Motor neuron (in vitro differentiated cells): ENCODE measurements at places on chromosomes 16 and 17. TPM values are rescaled to one million over a fixed set of nuclear protein-coding genes. Genes with fewer than 3 reads are reported as not detected.
A peak's percentile ranks its signal among the peaks of the same experiment; 100 is the strongest.

GRCh38 chr17:54992797-54993639, 24.5 kb downstream of the STXBP4 start:
- ATAC-seq: peak; percentile 35

GRCh38 chr16:70680495-70681381, 5.1 kb downstream of the MTSS2 start:
- no peak for ATAC-seq

DNA sequence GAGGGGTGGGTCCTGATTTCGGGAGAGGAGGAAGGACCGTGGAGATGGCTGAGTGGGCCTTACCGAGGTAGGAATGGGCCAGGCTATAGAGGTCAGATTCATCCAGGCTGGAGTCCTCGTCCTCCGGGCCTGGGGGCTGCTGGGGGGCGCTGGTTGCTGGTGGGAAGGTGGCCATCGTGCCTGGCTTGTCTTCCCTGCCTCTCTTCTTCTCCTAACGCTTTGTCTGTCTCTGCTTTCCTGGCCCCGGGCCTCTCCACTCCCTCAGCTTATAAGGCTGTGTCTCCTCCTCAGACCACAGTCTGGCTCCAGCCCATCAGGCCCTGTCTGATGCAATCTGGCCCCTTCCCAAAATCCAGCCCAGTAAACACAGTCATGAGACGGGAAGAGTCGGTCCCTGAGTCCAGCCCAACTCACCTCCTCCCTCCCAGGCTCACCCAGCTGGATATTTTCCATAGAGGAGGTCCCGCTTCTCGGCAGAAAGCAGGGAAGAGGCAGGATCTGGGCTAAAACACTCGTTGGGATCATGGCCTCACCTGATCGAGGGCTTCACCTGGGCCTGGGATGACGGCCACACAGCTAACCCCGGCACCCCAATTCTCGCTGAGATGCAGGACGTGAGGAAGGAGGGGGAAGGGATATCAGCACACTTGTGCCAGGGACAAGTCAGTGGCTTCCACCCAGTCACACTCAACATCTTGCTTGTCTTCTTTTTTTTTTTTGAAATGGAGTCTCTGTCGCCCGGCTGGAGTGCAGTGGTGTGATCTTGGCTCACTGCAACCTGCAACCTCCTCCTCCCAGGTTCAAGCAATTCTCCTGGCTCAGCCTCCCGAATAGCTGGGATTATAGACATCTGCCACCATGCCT, at the start of gene NUPR1:
Gene NUPR1 (minus strand): TSS at position 242 of the 864 bp plus-strand sequence. CDS start 67 bp downstream, at position 175.
- peak; percentile 87 for ATAC-seq

DNA sequence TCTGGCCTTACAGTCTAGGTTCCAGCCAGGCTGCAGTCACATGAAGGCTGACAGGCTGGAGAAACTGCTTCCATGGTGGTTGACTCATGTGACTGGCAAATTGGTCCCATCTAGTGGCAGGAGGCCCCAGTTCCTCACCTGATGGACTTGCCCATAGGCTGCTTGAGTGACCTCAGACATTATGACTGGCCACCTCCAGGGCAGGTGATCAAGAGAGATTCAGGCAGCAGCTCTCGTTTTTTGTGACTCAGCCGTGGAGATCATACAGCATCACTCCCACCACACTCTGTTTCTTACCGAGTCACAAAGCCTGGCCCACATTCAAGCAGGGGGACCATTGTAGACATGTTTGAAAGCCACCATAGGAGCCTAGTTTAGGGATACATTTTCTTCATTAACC, 34.5 kb downstream of the SIAH1 start:
- no peak for ATAC-seq

- no peak for ATAC-seq
Measured at GRCh38 chr16:8237452-8237851, 352.9 kb downstream of the TMEM114 start.

- ATAC-seq: no peak
Measured at GRCh38 chr17:54945671-54946070, 22.8 kb downstream of the COX11 start.

DNA sequence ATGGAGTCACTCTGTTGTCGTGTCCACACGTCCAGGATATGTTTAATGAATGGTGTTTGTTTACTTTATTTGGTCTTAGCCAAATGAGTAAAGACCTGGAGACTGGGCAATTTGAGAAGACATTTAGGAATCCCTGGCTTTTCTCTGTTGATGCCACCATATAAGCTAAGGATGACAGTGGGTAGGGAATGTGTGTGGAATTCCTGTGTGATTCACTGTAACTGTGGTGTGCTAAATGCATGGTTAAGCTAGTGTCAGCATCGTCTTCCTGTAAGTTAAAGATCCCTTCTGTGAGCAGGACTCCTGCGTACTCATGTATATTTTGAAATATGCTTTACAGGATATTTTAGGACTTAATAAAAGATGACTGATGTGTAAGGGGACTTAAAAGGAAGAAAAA, 26.4 kb downstream of the GOSR1 start:
- ATAC-seq: no peak

- no peak for ATAC-seq
Measured at GRCh38 chr16:50756473-50756872, 14.6 kb downstream of the CYLD start.

DNA sequence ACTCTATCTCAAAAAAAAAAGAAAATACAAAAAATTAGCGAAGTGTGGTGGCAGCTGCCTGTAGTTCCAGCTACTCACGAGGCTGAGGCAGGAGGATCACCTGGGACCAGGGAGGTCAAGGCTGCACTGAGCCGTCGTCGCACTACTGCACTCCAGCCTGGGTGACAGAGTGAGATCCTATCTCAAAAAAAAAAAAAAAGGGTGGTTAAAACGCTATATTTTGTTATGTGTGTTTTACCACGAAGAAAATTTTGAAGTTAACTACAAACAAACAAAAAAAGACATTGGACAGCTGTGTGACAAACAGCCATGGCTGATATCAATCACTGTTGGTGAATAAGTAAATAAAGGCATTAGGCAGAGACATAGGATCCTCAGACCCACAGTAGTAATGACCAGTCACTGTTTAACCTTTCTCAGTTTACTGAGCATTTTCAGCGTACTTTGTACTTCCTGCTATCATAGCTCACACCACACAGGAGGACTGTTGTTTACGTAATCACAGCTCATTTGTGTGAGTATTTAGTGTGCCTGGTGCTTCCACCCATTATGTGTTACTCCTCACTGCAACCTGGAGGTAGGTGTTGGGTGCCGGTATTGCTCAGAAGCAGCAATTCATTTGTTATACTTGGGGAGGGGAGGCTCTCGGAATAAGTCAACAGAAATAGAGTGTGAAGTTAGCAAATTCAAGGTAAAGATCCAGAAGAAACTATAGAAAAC, 55.4 kb downstream of the COPRS start:
- no peak for ATAC-seq

GRCh38 chr17:55450232-55450825, 28.7 kb upstream of the MMD start:
- no peak for ATAC-seq

DNA sequence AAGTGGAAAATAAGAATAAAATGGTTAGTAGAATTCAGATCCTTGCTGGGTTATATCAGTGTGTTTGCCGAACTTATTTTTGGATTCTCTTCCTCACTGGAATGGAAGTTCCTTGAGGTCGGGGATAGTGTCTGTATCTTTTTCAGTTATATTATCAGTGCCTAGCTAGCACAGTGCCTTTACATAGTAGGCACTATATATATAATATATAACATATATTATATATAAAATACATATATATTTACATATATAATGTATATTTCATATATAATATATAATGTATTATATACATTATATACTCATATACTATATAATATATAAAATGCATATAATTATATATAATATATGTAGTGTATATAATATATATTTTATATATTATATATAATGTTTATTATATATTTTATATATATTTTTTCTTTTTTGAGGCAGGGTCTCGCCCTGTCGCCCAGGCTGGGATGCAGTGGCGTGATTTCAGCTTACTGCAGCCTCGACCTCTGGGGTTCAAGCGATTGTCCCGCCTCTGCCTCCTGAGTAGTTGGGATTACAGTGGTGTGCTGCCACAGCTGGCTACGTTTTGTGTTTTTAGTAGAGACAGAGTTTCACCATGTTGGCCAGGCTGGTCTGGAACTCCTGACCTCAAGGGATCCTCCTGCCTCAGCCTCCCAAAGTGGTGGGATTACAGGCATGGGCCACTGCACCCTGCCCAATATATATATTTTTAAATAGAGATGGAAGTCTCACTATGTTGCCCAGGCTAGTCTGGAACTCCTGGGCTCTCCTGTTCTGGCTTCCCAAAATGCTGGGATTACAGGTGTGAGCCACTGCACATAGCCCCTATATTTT, 3.2 kb downstream of the NFATC3 start:
- no peak for ATAC-seq

DNA sequence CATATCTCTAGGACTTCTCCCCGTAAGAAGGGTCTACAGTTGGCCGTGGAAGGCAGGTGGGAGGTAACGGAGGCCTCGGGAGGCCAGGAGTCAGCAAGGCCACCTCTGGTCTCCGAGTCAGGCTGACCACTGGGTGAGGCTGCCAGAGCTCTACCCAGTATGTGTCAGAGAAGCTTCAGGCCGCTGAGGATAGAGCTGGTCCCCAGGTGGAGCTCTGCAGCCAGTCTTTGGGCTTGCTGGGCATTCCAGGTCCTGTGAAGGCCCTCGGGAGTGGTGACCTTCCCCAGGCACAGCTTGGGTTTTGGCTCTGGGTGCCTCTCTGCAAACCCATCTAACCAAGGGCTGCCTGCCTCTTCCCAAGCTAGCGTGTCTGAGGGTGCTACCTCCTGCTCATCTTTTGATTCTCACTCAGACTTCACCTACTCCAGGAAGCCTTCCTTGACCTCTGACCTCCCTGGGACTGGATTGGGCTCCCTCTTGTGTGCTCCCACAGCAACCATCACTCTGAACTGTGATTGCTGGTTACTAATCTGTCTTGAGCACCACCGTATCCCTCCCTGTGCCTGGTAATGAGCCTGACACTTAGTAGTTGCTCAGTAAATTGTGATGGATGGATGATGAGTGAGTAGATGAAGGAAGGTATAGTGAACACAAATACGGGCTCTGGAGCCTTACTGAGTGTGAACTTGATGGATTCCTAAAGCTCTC, 22.3 kb downstream of the RHBDL3 start:
- ATAC-seq: no peak

- ATAC-seq: no peak
Measured at GRCh38 chr16:23629516-23629915, 11.6 kb downstream of the PALB2 start.

GRCh38 chr17:64507413-64507782, 621 bp downstream of the CEP95 start:
- ATAC-seq: peak; percentile 10

- ATAC-seq: no peak
Measured at GRCh38 chr16:27461483-27462171, 59.7 kb downstream of the IL21R start.

MYH11 gene
- total RNA-seq: 2.7 and 5.0 TPM in 2 replicates

PRAC1 gene
- total RNA-seq: not detected in 2 replicates

DNA sequence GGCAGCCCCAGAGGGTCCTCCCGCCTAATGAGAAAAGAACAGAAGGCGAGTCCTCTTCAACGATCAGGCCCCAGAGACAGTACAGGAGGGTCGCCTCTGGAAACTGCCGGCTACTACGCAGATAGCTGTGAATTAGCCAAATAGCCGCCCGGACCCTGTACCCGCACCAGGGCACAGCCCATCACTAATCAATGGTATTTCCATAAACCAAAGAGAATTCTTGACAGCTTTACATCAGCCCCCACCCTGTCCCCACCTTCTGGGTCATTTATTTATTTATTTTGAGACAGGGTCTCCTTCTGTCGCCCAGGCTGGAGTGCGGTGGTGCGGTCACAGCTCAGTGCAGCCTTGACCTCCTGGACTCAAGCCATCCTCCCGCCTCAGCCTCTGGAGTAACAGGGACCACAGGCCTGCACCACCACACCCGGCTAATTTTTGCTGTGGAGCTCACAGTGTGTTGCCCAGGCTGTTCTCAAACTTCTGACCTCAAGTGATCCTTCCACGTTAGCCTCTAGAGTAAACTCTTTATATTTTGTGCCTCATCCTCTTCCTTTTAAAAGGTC, 805 bp upstream of the CLCN7 start:
- no peak for ATAC-seq

GRCh38 chr17:596763-597644, 117.6 kb downstream of the VPS53 start:
- ATAC-seq: no peak

RAMP2 gene
- total RNA-seq: 34.2 and 34.5 TPM in 2 replicates
